ENCODE measurements at places on chromosomes 7 and 10. TPM values are rescaled to one million over a fixed set of nuclear protein-coding genes. Genes with fewer than 3 reads are reported as not detected.

GPR22 gene
- not detected for total RNA-seq

KLF14 gene
- not detected for total RNA-seq

ELN gene
- 36.3 TPM for total RNA-seq

WDFY4 gene
- total RNA-seq: not detected

ITPRID1 gene
- not detected for total RNA-seq

HOXA9 gene
- total RNA-seq: not detected

PNLIP gene
- total RNA-seq: not detected

ZNF786 gene
- total RNA-seq: 3.6 TPM

All from cardiac atrium fibroblast (primary cell).